ENCODE measurements at places on chromosomes 1 and 21. TPM values are rescaled to one million over a fixed set of nuclear protein-coding genes. Genes with fewer than 3 reads are reported as not detected.

DNA sequence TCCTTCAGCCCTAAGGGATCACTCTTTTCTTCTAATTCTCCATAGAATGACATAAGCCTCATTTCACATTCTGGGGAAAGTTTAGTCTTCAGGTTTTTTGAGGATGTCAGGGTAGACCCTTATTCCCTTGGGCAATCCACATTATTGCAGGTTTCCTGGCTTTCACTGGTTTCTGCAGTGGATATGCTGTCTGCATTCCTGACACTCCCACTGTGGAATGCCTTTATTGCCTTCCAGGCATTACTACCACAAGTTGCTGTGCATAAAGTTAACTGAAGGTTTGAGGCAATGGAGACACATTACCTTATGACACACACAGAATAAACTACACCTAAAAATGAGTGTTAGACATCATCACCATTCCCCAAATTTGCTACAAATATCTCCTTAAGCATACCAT is 12.7 kb downstream of the FASLG start:
- DNase-seq = no peak

Gene ADAR
- 56.9 TPM for total RNA-seq

Gene KIF2C
- total RNA-seq = 13.3 TPM

- DNase-seq = peak; percentile 94
Observed at GRCh38 chr1:203682473-203683383, 56.1 kb downstream of the ATP2B4 start.

DNA sequence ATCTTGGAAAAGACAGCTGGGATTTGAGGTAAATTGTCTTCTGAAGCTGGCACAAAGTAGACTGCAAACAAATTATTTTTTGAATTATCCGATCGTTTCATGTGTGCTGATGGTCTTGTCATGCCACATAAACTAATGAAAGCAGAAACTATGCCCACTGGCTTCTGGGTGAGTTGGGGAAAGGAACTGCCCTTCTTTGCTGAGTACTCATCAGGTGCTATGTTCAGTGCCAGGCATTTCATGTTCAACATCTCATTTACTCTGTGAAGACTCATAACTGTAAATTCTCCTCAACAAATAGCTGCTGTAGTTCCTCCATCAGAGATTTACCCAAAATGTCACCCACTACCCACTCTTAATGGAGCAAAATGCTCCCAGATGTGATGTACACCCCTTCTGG is 1.2 kb downstream of the TRIT1 start:
- DNase-seq = no peak

Gene LGR6
- not detected for total RNA-seq

DNA sequence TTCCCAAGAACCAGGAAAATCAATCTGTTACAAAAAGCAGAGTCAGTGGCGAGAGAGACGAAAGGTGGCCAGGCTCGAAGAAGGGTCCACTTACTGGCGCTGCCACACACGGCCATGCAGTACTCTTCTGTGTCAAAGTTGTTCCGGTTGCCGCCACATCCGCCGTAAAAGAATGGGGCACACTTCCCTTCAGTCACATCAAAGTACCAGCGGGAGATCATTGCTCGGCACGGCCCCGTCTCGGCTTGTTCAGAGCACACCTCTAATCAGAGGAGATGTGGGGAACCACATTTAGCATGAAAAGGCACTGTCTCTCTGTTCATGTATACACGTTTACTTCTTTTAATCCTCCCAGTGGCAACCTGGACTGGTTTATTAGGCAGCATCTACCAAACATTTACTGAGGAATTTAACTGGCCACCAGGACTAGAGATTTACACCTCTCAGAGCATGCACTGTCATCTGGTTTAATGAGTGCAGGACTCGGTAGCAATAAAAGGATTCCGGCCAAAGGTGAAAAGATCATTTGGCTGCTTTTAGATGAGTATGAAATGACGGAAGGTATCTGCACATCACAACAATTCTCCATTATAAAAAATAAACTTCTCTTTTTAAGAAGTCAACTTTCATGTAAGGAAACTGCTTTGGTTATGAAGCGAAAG is 170.5 kb downstream of the APP start:
- no peak for DNase-seq

DNA sequence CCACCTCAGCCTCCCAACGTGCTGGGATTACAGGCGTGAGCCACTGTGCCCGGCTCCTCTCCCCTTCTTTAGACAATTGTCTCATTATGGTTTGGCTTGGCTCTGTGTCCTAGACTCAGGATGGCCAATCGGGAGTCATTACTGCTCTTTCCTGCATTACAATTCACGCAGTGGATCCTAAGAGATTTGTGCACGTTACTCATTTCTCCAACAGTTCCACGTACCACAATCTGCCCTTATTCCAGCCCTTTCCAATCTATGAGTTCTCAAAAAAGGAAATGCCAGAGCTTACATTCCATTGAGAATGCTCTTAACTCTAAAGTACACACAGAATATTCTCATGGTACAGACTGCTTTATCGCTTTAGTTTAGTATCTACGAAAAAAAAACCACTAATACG is 357.0 kb downstream of the GPATCH2 start:
- no peak for DNase-seq

DNA sequence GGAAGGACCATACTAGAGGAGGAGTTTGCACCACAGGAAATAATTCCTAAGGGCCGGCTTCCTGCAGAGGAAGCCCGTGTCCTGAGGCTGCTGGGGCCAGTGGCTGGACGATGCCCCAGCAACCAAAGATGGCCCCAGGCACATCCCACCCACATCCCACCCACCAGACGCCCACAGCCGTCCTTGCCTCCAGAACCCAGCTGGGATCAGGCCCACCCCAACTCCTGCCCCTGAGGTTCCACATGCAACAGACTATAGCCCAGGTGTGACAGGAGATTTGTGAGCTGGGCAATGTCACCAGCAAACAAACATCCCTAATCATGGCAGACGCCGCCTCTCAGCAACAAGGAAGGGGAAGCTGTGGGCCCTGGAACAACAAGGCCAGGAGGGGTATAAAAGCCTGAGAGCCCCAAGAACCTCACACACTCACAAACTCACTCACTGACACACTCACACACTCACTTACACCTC is at the start of gene KRTAP10-9:
Gene KRTAP10-9 (plus strand): TSS at position 421 of the 471 bp plus-strand sequence. CDS start 79 bp downstream, outside the sequence.
- no peak for DNase-seq

DNA sequence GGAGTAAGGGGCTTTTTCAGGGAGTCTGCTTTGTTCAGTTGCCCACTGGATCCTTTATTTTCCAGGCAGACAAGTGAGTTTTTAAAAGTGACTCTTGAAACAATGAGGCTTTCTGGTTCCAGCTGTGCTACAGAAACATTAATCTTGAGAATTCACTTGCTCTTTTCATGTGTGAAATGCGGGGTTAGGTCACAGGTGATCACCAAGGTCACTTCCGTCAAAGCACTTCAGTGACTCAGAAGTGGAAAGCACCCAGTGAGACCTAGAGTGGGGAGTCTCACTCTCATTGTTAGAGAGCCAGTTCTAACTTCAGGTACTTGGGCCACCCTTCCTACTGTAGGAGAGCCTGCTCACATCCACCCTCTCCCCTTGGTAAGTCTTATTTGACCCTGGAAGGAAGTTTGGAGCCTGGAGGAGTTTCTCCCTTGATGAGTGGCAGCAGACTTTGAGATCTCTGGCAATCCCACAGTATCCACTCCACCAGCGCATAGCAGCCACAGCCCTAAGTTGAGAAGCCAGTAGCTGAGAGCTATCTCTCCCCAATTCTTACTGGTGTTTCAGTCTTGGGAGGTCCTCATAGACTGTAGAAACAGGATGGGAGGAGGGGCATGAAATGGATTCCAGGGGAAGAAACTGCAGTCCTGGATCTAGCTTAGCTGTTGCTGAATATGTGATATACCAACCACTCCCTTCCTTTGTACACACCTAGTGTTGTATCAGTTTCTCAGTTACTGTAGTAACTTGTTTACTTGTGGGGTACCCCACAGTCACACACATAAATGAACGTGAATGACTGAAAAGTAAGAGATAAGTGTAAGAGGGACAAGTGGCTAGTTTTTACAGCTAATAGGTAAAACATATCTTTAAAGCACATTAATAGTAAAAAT is 3.1 kb downstream of the TACSTD2 start:
- no peak for DNase-seq

DNA sequence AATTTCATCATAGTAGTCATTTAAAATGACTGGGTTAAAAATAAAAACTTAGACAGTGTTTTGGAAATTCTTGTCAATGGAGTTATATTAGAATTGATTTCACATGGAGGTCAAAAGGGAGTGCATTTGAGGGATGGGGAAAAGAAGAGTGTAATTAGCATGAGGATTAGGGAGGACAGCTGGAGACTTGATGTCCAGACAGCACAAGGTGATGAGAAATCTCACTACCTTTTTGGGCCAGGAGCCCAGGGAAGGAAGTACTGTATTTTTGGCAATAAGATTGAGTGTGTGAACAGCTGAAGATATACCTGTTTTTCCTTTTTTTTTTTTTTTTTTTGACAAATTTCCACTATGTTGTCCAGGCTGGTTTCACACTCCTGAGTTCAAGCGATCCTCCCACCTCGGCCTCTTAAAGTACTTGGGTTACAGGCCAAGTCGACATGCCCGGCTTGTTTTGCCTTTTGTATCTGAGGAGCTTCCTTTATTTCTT is 163.6 kb downstream of the PAPPA2 start:
- no peak for DNase-seq
